ENCODE measurements at places on chromosomes 2 and 18.
A peak's percentile ranks its signal among the peaks of the same experiment; 100 is the strongest.

GRCh38 chr2:165871025-165871424, 77.0 kb upstream of the GALNT3 start:
- DNase-seq = no peak

DNA sequence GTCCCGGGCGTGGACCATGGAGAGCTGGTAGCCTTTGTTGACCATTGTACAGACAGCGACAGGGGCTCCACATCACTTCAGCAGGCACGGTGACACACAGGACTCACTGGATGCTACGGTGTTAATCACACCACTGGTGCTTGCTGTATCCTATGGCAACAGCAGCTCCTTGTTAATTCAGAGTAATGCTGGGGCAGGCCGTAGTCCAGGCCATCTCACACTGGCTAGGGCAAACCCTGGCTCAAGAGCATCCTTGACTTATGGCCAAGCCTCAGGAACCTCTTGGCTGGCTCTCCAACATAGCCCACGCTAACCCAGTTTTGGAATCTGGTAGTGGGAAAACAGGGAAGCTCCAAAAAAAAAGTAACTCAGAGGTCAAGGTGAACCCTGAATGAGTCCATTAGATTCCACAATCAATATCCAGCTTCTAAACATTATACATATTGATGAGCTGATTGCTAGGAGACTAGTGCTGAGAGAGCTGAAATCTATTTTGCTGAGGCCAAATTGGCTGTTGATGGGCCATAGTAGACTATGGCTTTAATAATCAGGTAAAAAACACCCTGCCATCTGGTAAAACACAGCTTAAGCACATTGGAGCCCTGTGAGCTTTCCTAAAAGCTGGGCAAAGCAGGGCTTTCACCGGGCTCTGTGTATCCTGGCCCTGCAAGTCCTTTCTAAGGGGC, 253.6 kb downstream of the PRKCE start:
- DNase-seq = no peak

- no peak for DNase-seq
Observed at GRCh38 chr18:8865934-8866333, 160.6 kb downstream of the MTCL1 start.

DNA sequence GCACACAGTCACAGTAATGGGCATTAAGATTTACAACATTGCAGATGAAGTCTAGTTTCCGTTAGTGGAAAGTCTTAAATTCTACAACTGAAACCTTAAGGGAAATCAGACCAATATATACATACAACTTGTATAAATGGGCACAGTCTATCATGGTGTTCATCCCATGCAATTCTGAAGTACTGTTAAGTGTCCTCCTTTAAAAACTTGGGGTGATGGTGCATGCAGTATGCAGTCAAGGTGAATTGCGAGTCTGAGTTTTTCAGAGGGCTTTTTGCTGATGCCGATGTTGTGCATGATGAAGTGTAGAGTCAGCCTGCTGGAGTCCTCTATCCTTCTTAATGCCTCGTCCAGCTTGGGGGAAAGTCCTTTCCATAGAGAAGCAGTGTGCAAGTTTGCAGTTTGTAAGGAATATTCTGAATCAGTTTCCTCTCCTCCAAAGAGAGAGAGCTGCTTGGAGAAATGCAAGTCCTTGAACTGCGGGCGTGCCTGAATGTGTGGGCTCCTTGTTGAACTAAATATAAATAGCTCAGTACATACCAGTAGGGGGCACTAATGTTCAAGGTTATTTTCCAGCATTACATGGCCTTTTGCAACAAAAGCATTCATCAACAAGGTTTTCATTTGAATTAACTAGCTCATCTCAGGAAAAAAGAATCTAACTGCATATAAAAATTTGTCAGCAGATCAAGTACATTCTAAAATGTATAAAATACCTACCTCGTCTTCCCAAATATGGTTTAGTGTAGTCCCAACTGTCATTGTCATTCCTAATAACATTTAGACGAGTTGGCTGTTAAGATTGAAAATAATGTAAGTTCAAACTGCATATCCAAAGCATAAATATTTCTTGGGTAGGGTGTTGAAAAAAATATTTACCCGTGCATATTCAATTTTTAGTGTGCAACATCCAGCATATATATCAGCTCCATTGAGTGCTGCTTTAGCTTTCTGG, 21.3 kb downstream of the HNRNPLL start:
- DNase-seq = no peak

DNA sequence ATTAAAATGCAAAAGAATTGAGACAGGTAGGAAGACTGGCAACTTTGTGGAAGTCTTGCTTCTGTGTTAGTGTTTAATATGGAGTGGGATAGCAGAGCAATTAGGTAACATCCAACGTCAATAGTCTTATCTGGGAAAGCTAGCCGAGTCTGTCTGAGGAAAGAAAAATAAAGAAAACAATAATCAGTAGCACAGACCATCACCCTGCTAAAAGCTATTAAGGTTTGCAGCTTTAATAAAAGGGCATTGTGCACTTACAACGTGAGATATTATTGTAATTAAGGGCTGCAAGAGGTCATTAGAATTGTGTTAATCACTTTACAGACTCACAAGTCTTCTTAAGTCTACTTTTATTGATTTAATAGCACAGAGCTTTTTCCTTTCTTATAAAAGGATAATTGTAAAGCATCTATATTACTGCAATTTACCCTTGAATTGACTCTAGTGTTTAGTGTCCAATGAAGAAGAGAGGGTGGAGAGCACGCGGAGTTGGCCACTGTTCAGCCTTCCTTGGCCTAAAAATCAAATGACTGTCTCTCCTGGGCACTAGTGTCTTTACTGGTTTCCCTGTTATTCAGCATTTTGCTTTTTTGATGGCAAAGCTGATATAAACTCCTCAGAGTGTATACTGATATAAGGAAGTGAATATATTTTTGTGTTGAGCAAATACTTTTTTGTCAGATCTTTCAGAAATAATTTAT, 2.0 kb downstream of the CDH7 start:
- no peak for DNase-seq

DNA sequence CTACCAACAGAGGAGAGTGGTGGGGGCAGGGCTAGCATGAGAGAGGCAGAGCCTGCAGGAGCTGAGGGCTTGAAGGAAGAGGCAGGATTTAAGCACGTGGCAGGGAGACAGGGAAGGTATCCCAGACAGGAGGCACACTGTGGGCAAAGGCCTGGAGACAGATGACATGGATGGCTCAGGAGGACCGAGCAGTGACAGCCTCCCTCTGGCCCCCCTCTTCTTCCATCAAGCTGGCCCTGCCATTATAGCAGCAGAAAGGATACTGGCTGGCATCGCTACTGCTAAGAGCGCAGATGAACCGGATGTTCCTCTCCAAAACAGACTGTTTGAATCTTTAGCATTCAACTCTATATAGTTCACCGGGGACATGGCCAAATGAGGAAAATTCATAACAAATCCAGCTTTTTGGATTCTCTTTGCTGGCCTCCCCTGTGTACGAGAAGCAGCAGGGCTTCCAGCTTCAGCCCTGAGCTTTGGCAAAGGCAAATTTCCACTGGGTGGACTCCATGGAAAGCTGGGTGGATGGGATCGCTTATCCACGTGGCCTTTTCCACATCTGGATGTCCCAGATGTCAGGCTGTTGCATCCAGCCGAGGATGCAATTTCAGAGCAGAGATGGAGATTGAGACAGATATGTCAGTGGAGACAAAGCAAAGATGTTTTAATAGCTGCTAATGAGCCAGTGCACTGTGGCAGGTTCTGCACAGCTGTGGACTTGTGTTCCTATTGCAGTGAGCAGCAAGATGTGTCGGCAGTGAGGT, 36.2 kb downstream of the CAPN13 start:
- no peak for DNase-seq

- peak; percentile 91 for DNase-seq
Observed at GRCh38 chr2:240560084-240560479, at the start of gene DUSP28. Gene DUSP28 (plus strand): TSS chr2:240560357. CDS start chr2:240560685, 328 bp downstream.

GRCh38 chr2:143284087-143284675, 155.0 kb downstream of the ARHGAP15 start:
- DNase-seq = peak; percentile 13

DNA sequence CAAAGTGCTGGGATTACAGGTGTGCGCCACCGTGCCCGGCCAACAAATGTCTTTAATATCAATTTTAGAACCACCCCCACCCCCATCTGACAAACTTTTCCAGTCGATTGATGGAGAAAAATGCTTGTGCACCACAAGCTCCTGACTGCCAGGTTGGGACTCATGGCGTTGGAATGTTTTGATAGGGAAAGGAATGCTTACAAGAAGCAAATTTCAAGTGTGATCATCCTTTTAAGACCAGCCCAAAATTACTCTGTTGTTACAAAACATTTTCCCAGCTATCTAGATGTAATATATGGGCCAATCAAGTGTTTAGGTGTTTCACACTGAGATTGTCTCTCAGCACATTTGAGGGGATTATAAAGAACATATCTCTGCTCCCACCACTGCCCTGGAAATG, 45.2 kb downstream of the UBXN4 start:
- DNase-seq = no peak

- DNase-seq = no peak
Observed at GRCh38 chr18:32922951-32923430, 150.2 kb upstream of the KLHL14 start.

- no peak for DNase-seq
Observed at GRCh38 chr2:204354442-204354856, 190.8 kb upstream of the PARD3B start.

GRCh38 chr18:76894566-76895346, 72.4 kb downstream of the ZNF236 start:
- DNase-seq = no peak

DNA sequence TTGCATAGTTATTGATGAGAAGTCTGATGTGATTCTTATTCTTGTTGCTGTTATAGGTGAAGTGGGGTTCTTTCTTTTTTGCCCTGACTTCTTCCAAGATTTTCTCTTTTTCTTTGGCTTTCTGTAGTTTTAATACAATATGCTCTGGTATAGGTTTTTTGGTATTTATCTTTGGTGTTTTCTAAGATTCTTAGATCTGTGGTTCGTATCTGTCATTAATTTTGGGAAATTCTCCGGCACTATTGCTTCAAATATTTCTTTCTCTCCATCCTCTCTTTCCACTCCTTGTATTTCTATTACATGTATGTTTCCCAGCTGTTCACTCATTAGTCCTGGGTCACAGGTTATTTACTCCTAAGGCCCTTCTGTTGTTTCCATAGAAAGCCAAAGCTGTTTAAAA, 43.8 kb downstream of the SKA1 start:
- no peak for DNase-seq

GRCh38 chr2:79105259-79105658, 15.0 kb upstream of the REG1A start:
- DNase-seq = peak; percentile 15

DNA sequence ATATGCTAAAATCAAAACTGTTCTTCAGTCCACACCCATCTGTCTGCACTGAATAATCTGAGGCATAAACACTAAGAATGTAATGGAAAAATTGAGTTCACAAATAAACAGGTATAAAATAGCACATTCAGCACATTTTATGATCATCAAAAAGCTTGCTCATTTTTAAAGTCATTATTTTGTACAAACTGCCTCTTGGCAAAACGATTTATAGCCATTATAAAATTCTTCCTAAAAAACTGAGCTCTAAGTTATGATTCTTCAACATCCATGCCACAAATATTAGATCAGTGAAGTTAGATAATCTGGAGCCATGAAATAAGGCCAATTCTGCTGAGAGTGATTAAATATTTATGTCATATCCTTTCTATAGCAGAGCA, 233.5 kb downstream of the DYM start:
- no peak for DNase-seq

- no peak for DNase-seq
Observed at GRCh38 chr2:167785606-167786216, 461.7 kb downstream of the STK39 start.

DNA sequence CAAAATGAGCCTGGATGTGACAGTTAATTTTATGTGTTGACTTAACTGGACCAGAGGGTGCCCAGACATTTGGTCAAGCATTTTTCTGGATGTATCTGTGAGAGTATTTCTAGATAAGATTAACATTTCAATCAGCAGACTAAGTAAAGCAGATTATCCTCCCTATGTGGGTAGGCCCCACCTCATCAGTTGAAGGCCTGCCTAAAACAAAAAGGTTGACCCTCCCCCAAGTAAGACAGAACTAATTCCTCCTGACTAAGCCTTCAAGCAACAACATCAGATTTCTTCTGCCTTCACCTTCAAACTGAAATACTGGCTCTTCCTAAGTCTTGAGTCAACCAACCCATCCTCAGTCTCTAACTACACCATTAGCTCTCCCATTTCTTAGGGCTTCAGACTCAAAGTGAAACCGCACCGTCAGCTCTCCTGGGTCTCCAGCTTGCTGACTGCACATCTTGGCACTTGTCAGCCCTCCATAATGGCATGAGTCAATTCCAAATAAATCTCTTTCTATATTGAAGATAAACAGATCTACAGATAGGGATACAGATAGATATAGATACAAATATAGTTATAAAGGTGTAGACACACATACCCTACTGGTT, 47.9 kb downstream of the MEMO1 start:
- no peak for DNase-seq

- DNase-seq = no peak
Observed at GRCh38 chr2:29688429-29688828, 233.0 kb downstream of the ALK start.

- no peak for DNase-seq
Observed at GRCh38 chr2:109482361-109482861, 131.4 kb downstream of the SEPTIN10 start.

GRCh38 chr18:6784046-6784445, 54.5 kb downstream of the ARHGAP28 start:
- DNase-seq = no peak

GRCh38 chr18:42901161-42901560, 214.3 kb downstream of the RIT2 start:
- DNase-seq = no peak

- no peak for DNase-seq
Observed at GRCh38 chr2:63890678-63891077, 49.0 kb downstream of the UGP2 start.

GRCh38 chr18:59988098-59988706, 88.4 kb downstream of the PMAIP1 start:
- DNase-seq = peak; percentile 28

DNA sequence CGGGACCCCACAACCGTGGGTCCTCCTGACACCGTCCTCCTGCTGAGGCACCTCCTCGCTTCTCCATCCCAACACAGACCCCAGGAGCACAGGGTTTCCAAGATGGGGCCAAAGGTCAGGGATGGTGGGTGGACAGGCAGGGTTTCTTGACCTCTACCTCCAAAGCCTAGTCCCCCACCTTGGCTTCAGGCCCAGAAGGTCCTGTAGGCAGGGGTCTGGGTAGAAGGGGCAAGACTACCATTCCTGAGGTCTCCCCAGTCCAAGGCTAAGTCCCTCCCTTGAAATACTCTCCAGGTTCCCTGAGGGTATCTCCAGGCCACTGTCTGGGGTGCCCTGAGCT, 7.1 kb downstream of the CYP26B1 start:
- DNase-seq = no peak

DNA sequence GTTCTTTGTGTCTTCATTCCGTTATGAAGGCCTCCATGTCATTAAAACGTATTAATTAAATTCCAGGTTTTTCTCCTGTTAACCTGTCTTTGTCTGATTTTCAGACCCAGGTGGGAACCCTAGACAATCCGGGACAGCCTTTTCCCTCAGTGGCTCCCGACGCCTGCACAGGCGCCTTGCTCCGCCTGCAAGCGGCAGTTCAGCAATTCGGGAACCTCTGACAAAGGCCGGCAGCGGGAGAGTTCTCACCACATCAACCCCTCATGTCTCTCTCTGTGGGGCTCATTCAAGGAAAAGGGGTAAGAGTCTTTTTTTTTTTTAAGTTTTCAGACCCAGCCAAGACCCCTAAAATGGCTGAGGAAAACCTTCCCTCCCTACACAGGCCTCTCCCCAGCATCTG, 259.8 kb upstream of the SALL3 start:
- DNase-seq = no peak

Measured in H7 (cell line).